ENCODE measurements at places on chromosomes 1 and 21.

DNA sequence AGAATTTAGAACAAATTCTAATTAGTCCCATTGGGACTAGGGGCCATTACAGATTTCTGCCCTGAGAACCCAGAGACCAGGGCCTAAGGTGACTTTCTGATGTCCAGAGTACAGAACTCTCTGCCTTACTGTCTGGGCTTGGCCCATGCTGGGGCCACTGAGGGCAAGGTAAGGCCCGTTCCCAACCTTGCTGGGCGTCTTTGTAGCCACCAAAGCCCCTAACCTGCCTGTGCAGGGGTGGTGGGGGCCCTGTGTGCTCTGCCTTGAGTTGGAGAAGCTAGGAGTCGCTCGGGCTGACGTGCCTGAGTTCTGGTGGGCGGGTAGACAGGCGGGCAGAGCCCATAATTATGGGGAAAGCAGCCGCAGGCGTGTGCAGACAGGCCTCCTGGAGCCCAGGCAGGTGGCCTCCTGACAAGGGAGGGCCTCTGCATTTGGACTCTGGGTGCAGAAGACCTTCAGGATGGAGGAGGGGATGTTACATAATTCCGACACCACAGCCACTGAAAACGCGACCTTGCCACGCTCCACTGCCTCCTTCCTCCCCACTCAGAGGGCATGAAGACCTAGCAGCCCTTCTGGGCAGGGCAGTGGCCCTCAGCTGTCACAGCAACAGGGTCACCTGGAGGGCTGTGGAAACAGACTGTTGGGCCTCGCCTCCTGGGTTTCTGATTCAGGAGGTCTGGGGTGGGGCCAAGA is 239.9 kb upstream of the TMEM51 start:
- no peak for DNase-seq

- DNase-seq: no peak
Observed at GRCh38 chr1:75074831-75075395, 59.3 kb upstream of the LHX8 start.

DNA sequence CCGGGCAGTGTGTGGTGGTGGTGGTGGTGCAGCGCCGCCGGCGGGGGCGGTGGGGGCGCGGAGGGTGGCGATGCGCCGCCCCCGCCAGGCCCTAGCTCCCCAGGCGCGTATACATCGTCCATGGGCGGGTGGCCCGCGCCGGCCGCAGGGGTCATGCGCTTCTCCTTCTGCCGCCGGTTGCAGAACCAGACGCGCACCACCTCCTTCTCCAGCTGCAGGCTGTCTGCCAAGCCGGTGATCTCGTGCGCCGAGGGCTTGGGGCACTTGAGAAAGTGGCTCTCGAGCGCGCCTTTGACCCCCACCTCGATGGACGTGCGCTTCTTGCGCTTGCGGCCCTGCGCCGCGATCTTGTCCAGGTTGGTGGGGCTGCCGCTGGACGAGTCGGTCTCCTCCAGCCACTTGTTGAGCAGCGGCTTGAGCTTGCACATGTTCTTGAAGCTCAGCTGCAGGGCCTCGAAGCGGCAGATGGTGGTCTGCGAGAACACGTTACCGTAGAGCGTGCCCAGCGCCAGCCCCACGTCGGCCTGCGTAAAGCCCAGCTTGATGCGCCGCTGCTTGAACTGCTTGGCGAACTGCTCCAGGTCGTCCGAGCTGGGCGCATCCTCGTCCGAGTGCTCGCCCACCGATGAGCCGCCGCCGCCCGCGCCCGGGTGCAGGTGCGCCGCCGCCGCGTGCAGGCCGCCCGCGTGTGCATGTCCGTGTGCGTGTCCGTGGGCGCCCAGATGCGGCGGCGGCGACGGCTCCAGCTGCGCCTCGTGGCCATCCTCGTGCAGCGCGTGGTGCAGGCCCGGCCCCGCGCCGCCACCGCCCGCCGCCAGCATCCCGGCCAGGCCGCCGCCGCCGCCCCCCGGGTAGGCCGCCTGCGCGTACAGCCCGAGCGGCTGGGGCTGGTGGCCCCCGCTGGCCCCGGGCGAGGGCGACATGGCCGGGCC is 926 bp downstream of the POU3F1 start:
- no peak for DNase-seq

DNA sequence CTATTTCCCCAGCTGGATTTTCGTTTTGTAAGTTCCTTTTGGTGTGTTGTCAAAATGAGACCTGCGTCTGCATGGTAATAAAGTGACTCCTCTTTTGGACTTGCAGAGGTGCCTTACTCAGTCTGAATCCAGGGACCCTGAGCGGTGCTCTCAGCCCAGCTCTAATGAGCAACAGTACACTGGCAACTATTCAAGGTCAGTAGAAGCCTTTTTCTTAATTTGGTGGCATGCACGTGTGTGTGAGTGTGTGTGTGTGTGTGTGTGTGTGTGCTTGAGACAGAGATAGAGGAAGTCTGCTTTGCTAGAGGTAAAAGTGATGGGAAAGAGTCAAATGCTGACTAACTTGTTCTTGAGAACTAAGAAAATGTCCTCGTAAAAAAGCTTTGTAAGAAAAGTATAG is 105.4 kb downstream of the CD247 start:
- DNase-seq: no peak

DNA sequence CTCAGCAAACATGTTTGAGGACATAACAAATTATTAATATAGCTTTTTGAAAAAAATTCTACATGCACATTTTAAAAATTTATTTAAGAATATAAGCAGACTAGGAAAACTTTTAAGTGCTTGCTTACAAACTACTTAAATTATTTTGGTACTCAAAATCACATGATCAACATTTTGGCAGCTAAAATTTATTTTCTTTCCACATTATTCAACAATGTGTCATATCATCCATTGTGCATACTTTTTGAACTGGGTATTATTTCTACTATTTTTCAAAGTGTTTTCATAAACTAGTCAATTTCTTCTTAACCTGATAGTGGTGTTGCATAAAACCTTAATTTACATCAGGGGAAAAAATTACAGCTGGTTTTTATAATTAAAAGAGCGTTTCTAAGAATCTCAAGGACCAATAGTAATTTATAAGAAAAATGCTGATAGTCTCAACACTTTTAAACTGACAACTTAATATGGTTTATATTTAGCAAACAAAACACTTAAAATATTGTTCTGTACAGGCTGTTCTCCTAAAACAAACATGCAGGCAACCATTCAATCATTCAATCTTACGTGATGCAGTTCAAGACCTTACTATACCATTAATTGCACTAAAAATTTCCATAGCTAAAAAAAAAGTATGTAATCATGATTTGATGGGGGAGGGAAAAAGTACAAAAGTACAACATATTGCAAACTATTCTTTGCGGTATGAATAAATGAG is 105.0 kb downstream of the GPATCH2 start:
- no peak for DNase-seq

DNA sequence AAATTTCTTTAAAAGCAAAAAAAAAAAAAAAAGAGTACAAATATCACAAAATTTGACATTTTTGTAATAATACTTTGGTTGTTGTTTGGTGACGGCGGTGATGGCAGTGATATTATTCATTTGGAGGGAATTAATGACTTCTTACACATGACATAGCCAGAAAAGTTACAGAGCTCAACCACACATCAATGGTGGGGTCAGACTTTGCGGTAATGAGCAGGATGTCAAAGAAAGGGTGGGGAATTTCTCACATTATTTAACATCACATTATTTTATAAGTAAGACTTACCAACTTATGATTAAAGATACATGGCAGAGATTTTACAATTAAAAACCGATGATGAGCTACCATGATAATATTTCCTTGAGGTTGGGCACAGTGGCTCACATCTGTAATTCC is 248.2 kb downstream of the RERE start:
- no peak for DNase-seq

- DNase-seq: no peak
Observed at GRCh38 chr1:167625040-167625823, 4.8 kb upstream of the RCSD1 start.

DNA sequence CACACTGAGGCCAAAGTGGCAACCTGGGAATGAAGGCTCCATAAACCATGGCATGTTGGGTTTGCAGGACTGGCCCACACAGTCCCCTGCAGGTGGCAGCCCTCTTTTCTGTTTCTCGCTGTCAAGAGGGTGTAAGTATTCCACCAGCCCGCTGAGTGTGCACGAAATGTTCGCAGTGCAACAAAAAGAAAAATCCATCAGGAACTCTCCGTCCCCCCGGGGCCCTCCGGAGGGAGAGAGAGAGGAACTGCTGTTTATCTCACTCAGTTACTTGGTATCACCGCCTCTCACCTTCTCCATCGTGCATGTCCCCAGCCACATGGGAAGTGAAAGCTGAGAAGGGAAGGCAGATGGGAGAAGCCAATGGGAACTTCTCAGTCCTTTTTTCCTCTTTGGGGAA is 38.3 kb downstream of the NCF2 start:
- no peak for DNase-seq

DNA sequence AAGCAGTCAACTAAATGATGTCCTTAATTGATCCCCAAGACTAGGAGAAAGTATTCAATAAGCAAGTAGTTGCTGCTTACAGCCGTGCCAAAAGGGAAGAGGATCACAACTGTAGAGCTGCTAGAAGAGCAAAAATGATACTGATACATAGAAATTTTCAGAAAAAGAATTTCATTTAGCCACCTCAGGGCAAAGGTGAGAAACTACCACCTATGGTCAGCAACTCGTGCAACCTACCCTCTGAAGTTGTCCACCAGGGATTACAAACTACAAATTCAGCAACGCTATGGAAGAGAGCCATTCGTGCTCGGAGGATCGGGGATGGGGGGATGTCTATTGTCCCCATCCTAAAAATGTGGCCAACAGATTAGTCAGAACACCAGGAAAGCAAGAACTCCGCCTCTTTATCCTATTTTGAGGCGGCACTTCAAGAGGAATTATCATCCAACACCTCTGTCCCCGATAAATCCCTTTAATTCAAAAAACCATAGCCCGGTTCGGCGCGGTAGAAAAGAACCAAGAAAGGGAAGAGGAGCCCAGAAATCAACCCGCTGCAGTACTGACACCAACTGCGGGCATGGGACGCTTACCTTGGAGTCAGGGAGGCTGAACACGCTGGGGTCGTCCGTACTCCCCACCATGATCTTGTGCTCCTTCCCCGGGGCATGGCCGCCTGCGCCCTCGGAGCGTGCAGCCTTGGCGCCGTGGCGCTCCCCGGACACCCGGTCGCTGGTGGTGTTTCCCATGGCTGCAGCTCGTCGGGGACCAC is 687 bp downstream of the PRKAB2 start:
- DNase-seq: no peak

- no peak for DNase-seq
Observed at GRCh38 chr1:29621826-29622435, 385.6 kb downstream of the PTPRU start.

- DNase-seq: no peak
Observed at GRCh38 chr1:3658231-3658615, 5.9 kb downstream of the TP73 start.

Measured in activated effector memory CD4-positive, alpha-beta T cell treated with anti-CD3 and anti-CD28 coated beads, Interleukin-2, amount 50 U/mL, for 16 hours (primary cell).